ENCODE measurements at places on chromosomes 3 and 15. TPM values are rescaled to one million over a fixed set of nuclear protein-coding genes. Genes with fewer than 3 reads are reported as not detected.

DNAJA4 gene
- 15.0 TPM for total RNA-seq

TGM5 gene
- total RNA-seq = 0.71 TPM

CFAP100 gene
- 4.3 TPM for total RNA-seq

TMEM40 gene
- total RNA-seq = 51.3 TPM

FEZF2 gene
- total RNA-seq = not detected

Measured in type B pancreatic cell (in vitro differentiated cells).